ENCODE measurements at places on chromosomes 11 and 22.

DNA sequence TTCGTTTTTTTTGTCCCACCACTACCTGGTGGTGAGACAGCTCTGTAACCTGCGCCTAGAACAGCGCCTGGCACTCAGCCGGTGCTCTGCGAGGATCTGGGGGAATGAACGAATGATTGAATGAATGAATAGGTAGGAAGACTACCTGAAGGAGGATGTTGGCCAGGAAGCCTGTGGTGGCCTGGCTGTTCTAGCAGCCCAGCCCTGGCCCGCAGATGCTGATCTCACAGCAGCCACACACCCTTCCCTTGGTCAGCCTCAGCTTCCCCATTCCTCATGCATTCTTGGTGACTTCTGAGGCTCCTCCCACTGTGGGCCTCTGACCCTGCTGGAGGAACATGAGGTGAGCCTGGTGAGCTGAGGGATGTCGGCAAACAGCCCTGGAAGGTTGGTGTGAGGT, 3.7 kb downstream of the TRPM5 start:
- DNase-seq, result no peak

- peak; percentile 23 for DNase-seq
Observed at GRCh38 chr11:81644239-81644840, 1089.3 kb downstream of the FAM181B start.

GRCh38 chr11:33874433-33874832, 17.4 kb downstream of the LMO2 start:
- DNase-seq, result no peak

GRCh38 chr22:39287076-39287725, 32.2 kb downstream of the RPL3 start:
- DNase-seq, result no peak
